ENCODE measurements at places on chromosomes 6 and 20.

GRCh38 chr6:109237077-109237985 lies 142.0 kb downstream of the CEP57L1 start:
- no peak for DNase-seq

DNA sequence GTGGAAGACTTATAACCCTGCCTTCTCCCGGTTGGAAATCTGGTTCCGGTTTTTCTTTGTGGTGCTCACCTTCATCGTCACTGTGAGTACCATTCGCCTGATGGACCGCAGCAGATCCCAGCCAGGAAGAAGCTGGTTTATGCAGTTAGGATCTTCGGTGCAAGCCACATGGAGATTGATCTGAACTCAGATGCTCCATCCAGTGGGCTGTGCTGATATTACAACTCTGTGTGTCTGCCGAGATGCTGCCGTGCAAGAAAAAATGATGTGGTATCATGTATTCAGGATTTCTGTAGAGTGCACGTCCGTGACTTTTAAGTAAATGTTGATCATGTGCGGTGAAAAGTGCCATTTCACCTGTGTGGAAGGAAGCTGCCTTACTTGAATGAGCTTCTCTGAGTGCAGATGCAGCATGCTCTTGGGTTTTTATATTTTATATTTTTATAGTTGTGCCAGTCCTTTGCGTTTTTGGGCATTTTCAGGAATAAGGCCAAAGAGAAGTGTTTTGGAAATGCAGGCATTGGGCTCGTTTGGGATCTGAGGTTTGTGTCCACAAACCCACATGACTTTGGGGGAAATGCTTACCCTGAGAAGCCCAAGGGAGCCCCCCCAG lies 39.2 kb downstream of the DYNLT1 start:
- DNase-seq, result peak; percentile 37

DNA sequence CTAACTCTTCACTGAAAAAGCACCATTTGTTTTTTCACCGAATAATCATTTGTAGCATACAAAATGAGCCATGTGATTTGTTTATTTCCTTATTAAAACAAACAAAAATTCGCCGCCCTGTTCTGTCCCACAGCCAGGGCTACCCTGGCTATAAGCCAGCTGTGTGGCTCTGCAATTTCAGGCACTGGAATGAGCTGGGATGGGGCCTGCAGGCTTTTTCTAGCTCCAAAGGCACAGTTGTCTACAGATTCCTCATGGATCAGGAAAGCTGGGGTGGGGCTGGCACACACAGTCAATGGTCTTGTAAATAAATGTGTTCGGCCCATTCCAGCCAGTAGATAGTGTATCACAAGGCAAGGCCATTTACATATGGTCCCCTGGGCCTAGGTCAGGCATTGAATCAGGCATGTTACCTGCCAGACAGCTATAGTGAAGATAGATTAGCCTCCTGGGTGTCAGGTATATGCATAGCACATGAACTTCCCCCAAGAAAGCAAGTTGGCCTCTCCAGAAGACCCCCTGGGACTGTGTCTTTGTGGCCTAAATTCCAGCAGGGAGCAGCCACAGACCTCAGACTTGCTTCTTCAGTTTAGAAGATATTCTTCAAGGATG lies 608.9 kb downstream of the MAFB start:
- no peak for DNase-seq

GRCh38 chr6:108648191-108648590 lies 87.5 kb downstream of the FOXO3 start:
- no peak for DNase-seq

DNA sequence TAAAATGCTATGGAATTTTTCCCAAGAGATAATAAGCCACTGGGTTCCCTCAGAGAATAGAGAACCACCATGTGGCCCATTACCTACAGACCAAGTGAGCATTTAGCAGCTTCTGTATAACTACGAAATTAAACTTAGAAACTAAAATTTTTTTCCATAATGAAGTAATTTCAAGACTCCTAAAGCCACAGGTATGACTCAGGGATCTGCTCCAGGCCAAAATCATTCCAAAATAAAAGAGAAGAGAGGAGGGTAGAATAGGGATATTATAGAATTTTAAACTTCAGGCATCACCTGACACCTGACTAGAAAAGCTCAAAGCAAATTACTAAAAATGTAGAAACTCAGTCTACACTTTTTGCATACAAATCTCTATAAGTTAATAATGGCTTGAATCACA lies 108.9 kb upstream of the DST start:
- no peak for DNase-seq

GRCh38 chr6:143074670-143075318 lies 14.1 kb downstream of the AIG1 start:
- DNase-seq, result no peak

DNA sequence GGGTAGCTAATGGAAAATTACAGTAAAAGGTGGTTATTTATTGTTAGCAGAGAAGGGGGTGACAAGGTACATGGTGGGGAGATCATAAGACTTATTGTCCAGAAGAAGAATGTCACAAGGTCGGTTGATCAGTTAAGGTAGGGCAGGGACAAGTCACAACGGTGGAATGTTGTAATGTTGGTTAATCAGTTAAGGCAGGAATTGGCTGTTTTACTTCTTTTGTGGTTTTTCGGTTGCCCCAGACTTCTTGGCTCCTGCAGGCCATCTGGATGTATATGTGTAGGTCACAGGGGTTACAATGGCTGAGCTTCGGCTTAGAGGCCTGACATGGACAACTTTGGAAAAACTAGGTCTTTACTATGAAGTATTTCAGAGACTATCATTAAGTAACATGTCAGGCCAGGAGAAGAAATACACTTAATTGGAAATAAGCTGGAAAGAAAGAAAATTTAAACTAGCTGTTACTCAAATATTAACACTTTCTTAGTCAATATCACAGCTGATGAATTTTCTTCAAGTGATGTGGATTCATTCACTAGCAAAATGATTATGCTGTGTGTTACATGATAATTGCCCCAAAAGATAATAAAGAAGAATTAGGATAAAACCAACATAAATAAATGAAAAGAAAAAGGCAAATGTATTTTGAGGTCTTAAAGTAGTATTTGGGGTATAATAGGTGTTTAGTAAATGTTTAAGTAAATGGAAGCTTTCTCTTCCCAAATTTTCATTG lies 4.4 kb downstream of the AIG1 start:
- peak; percentile 87 for DNase-seq

DNA sequence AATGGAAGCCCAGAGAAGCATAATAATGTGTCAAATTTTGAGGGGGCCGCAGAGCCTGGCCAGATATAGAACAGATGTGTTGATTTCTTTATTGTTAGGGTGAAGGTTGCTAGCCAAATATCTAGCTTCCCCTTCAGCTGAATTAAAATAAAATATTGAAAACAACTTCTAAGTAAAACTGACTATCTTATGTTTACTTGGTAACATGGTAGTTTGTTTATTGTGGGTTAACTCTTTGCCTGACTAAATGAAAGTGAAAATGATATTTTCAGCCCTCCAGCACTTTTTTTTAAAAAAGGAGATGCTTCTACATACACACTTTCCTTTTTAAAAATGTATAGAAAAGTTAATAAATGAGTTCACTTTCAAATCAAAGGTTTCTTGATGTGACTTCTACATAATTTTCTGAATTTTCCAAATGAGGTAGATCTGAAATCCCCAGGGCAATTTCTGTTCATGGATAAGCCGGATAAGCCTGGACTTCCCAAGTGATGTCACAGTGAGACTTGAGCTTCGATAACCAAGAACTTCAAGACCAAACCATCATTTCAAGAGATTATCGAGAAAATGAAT lies 172.1 kb upstream of the OLIG3 start:
- no peak for DNase-seq

DNA sequence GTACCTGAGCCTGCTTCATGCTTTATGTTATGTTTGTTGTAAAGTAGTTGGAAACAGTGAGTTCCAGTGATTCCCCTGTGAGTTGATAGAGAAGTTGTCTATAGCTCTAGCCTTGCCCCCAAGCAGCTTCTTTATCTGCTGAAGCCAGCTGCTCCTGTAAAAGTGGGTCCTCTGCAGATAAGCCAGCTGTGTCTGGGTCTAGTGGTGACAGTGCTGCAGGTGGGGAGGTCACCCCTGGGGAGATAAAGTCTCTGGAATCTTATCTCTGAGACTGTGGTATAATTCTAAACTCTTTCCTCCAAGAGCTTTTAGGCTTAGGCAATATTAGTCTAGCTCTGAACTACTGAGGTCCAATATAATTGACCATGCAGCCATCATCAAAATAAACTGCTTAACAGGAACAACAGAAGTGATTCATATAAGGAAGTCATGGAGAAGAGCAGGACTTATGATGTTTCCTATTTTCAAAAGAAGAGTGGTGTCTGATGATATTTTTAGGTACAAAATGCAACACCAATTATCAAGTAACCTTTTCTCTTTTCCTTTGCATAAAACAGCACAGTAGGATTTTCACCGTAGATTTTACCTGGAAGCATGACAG lies 44.2 kb upstream of the TMEM217 start:
- DNase-seq, result no peak

DNA sequence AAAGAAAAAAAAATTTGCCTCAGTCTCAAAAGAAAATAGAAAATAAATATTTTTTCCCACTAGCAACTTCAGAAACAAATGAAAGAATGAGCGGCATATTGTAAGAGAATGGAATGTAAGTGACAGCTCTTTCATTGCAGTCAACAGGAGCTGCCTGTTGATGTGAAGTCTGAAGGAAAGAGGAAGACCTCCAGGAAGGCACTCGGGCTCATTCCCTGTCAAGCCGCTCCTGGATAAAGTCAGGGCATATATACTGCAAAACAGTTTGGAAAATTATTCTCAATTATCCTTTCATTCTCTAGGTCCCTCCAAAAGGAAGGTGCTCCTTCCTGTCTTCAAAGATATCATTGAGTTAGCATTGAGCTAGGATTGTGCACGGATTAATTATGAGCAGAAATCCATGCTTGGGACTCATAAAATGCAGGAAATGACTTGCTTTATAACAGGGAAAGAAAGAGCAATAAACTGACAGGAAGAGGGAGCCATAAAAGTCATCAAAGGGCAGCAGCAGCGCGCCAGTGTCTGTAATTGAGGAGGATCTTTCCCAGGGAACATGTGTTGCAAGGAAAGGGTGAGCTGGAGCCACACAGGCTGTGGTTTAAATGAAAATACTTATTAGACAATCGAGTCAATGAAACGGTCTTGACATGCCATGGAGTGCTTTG lies 218.2 kb downstream of the C6orf118 start:
- DNase-seq, result no peak

GRCh38 chr6:130697995-130698535 lies 129.1 kb upstream of the SMLR1 start:
- no peak for DNase-seq

DNA sequence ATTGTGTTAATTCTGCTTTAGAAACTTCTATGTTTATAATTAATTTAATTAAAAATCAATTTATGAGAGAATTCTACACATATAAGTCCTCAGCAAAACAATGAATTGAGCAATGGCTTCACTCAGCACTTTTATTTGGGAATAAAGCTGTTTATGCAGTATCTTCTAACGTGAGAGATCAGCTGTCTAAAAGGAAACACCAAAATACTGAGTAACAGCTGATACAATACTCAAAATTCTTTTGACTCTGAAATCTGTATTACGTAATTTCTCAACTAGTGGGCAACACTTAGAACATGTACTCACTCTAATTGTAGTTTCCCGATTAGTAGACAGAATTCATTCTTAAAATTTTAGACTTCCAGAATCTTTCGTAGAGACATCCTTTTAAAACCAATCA lies 49.8 kb downstream of the MAP3K7 start:
- DNase-seq, result no peak

- DNase-seq, result no peak
Observed at GRCh38 chr6:45741437-45742171, 274.1 kb downstream of the CLIC5 start.

GRCh38 chr20:10971096-10971495 lies 297.3 kb upstream of the JAG1 start:
- DNase-seq, result no peak

DNA sequence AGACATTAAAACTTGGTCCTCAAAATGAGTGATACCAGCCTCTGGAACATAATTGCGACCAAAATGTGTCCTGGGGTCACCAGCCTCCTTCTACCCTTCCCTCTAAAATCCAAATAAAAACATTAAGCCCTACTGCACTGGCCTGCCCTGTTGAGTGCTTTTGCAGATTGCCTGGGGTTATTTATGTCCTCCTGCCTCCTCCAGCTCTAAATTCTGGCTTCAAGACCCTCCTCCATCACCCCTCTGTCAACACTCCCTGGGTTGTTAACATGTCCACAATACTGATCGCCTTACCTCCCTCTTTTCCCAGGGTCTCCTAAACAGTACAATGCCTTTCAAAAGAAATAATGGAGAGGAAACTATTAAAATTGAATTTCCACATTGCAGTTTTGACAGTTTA lies 327.5 kb downstream of the NRN1 start:
- no peak for DNase-seq

- no peak for DNase-seq
Observed at GRCh38 chr20:5781798-5782750, 31.9 kb downstream of the SHLD1 start.

- DNase-seq, result peak; percentile 66
Observed at GRCh38 chr20:49505518-49505917, 23.1 kb upstream of the KCNB1 start.

DNA sequence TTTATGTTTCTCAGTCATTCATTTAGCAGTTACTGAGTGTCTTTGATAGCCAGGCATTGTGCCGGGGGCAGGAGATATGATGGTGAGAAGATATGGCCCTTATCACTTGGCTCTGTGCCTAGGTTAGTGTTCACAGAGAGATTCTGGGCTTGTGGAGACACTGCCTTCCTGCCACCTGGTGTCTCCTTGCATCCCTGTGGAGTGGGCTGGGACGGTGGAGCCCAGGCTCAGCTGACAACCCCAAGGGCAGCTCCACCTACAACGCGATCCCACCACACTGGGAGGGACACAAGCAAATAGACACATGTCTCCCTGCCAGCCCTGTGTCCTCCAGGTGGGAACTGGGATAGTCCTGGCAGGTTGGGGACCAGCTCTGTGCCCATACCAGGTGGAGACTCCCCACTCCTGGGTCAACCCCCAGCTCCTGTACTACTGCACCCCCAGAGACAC lies 30.3 kb upstream of the VEGFA start:
- no peak for DNase-seq

- no peak for DNase-seq
Observed at GRCh38 chr6:99165838-99166237, 183.6 kb downstream of the FAXC start.

Data from RCC 7860 (cell line).